Hair follicular keratinocyte (primary cell): ENCODE measurements at places on chromosomes 12 and 14. TPM values are rescaled to one million over a fixed set of nuclear protein-coding genes. Genes with fewer than 3 reads are reported as not detected.

Gene CCDC175
- total RNA-seq: not detected in 2 replicates

Gene GPATCH2L
- total RNA-seq: 28.3 and 31.9 TPM in 2 replicates

Gene LDHB
- 531 and 987 TPM in 2 replicates for total RNA-seq

Gene MANSC4
- total RNA-seq: not detected in 2 replicates

Gene SIX4
- 9.5 and 12.3 TPM in 2 replicates for total RNA-seq
